ENCODE measurements at places on chromosomes 2 and 18.

GRCh38 chr2:119069781-119070180, 88.8 kb downstream of the C1QL2 start:
- no peak for DNase-seq

DNA sequence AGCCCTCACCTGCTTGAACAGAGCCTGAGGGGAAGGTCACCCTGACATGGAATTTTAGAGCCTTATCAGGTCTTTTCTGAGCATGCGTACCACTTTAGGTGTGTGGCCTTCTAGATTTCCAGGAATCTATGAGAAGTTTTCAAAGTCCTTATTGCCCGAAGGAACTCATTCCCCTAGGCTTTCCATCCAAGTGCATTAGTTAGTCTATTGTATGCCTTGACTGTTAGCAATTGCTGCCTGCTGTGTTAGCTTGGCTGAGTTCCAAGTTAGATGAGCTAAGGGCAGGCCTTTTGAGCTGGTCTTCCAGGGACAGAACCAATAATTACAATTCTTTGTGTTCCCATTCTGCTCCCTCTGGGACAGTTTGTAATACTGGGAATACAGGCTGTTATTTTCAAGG, 30.8 kb upstream of the PUM2 start:
- no peak for DNase-seq

- no peak for DNase-seq
These were observed 11.1 kb upstream of the MTA3 start for GRCh38 chr2:42557306-42557705.

GRCh38 chr2:142843731-142844130, 33.7 kb upstream of the KYNU start:
- no peak for DNase-seq

DNA sequence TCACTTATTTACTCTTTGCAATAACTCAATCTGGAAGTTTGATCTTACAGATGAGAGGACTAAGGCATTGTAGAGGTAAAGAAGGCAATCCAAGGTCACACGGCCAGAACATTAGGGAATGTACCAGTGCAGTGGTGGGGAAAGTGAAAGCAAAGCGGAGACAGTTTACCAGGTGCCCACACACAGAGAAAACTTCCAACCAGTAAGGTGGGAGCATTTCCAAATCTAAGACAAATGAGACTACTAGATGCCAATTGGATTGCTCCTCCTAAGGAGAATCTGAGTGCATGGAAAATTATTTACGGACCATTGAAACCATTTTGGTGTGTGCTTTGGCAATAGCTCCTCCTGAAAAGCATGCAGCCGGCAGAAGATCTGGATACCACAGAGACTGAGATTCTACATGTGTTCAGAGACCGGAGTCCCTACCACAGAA, 34.9 kb downstream of the SLC20A1 start:
- DNase-seq: no peak

- DNase-seq: no peak
These were observed 1.1 kb upstream of the TACR1 start for GRCh38 chr2:75200140-75201096.

- DNase-seq: no peak
These were observed 62.0 kb upstream of the SIX3 start for GRCh38 chr2:44879269-44880124.

- no peak for DNase-seq
These were observed 150.8 kb downstream of the AQP4 start for GRCh38 chr18:26714739-26715138.

DNA sequence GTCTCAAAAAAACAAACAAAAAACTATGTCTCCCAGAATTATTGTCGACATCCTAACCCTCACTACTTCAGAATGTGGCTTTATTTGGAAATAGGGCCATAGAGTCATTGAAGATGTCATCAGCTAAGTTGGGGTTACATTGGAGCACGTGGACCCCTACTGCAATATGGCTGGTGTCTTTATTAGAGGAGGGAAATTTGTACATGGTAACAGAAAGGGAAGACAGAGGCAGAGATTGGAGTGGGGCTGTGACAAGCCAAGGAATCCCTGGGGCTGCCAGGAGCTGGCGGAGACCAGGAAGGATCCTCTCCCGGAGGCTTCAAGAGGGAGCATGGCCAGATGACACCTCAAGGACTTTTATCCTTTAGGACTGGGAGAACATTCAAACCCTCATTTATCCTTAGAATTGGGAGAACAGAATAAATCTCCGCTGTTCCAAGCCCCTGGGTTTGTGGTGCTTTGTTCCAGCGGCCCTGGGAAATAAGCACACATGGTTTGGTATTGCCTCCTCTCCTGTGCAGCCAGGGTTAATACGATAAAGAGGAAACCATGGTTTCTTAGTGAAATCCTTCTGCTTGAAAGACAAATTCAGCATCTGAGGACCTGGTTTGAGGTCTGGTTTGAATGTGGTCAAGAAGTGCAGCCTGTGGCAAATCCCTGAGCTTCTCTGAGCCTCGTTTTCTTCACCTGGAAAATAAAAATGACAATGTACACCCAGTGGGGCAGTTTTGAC, 184.7 kb downstream of the MYCN start:
- DNase-seq: no peak

GRCh38 chr18:13316063-13316462, 97.5 kb downstream of the LDLRAD4 start:
- DNase-seq: no peak

DNA sequence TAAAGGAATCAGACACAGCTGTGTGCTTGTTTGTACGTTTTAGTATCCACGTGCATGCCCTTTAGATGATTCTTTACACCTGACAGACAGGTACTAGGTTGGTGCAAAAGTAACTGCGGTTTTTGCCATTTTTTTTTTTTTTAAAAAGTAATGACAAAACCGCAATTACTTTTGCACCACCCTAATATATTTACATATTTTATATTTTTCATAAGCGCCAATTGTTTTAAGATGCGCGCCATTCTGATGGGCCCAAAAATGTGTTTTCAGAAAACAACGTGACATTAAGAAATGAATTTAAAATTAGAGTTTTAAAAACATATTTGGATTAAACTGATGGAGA, 972 bp upstream of the COBLL1 start:
- DNase-seq: no peak

DNA sequence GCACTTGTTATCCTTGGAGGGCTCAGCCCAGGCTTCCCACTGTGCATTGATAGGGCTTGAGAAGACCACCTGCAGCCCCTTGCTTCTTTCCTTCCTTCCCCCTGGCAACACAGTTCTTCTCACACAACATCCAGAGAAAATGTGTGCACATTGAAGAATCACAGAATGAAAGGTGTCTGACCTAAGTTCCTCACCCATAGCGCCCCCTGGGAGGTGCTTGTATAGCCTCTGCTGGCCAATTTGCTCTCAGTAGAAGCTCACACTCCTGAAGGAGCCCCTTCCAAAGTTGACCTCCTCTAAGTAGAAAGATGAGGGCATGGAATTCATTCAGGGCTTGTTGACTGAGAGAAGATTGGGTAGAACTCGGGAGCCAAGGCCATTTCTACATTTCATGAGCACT, 758.4 kb upstream of the KLHL29 start:
- no peak for DNase-seq

- no peak for DNase-seq
These were observed 1027.7 kb downstream of the TMEM182 start for GRCh38 chr2:103789381-103790095.

DNA sequence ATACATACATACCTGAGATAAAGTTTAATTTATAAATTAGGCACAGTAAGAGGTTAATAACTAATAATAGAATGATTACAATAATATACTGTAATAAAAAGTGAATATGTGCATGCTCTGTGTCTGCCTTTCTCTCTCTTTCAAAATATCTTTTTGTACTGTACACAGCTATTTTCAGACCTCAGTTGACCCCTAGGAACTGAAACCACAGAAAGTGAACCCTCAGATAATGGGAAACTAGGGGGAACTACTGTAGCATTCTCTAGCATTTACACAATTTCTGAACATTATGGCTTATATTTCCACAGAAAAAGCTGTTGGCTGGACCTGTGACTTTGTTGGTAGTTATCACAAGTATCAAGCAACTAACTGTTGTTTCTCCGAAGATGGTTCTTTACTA, 25.9 kb downstream of the WDR75 start:
- no peak for DNase-seq

GRCh38 chr2:139142252-139142880, 362.2 kb upstream of the NXPH2 start:
- no peak for DNase-seq

GRCh38 chr2:219003267-219003634, 10.0 kb upstream of the CRYBA2 start:
- DNase-seq: no peak

Data from stimulated activated CD8-positive, alpha-beta memory T cell treated with anti-CD3 and anti-CD28 coated beads, Interleukin-4, amount 100 ng/mL, for 48 hours (primary cell).